ENCODE measurements at places on chromosomes 7 and 10.
A peak's percentile ranks its signal among the peaks of the same experiment; 100 is the strongest.

- DNase-seq: no peak
Observed at GRCh38 chr7:105972276-105972675, 9.2 kb downstream of the CDHR3 start.

GRCh38 chr7:73717991-73718405, 1.5 kb downstream of the STX1A start:
- peak; percentile 61 for DNase-seq

DNA sequence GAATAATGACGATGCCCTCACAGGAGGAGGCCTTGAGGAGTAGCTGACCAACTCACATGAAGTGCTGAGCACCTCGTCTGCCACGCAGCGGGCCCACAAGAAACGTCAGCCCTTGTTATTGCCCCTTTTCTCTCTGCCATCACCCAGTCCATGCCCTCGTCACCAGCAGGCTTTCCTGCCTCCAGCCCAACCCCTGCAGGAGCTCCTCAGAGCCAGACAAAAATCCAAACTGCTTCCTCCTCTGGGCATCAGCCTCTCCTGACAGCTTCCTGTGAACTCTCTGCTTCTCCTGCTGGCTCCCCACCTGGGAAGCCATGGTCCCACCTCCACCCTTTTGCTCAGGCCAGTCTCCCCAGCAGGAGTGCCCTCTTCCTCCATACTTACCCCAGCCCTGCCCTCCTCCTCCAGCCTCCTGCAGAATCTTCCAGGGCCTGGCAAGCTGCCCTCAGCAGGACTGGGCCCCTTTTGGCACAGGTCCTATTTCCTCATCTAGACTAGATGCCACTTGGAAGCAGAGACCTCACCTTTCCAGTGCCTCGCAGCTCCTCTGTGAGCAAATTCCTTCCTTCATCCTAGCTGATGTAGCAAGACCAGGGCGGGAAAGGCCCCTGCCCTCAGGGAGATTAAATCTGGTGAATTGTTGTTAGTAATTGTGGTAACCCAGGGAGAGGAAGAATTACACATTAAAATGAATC, 115.1 kb downstream of the C10orf105 start:
- no peak for DNase-seq

- no peak for DNase-seq
Observed at GRCh38 chr10:8063128-8063908, 8.8 kb downstream of the GATA3 start.

- no peak for DNase-seq
Observed at GRCh38 chr10:95864906-95865813, 42.6 kb upstream of the CC2D2B start.

- no peak for DNase-seq
Observed at GRCh38 chr10:126946746-126947145, 41.5 kb downstream of the DOCK1 start.

- DNase-seq: no peak
Observed at GRCh38 chr10:34106356-34106885, 708.7 kb downstream of the PARD3 start.

GRCh38 chr10:47400786-47401185, 16.7 kb upstream of the ZNF488 start:
- no peak for DNase-seq

- DNase-seq: no peak
Observed at GRCh38 chr7:771234-772004, 44.3 kb upstream of the PRKAR1B start.

DNA sequence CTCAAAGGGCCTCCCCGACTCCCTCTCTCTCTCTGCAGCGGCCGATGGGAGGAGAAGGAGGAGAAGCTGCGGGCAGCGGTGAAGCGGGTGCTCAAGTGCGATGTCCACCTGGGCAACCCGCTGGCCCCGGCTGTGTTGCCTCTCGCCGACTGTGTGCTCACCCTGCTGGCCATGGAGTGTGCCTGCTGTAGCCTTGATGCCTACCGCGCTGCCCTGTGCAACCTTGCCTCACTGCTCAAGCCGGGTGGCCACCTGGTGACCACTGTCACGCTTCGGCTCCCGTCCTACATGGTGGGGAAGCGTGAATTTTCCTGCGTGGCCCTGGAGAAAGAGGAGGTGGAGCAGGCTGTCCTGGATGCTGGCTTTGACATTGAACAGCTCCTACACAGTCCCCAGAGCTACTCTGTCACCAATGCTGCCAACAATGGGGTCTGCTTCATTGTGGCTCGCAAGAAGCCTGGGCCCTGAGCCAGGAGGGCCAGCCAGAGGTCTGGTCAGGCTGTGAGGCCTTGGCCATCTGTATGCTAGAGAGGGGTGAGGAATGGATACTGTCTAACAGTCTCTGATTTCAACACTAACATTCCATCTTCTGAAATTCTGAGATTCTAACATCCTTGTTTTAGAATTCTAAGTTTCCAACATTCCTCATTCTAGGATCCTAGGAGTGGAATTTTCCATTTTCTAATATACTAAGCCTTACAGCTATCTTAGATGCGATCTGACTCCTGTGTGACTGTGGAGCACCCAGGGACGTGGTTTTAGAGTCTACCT, 3.6 kb downstream of the INMT start:
- DNase-seq: no peak

GRCh38 chr10:35884657-35885071, 242.6 kb upstream of the FZD8 start:
- no peak for DNase-seq

DNA sequence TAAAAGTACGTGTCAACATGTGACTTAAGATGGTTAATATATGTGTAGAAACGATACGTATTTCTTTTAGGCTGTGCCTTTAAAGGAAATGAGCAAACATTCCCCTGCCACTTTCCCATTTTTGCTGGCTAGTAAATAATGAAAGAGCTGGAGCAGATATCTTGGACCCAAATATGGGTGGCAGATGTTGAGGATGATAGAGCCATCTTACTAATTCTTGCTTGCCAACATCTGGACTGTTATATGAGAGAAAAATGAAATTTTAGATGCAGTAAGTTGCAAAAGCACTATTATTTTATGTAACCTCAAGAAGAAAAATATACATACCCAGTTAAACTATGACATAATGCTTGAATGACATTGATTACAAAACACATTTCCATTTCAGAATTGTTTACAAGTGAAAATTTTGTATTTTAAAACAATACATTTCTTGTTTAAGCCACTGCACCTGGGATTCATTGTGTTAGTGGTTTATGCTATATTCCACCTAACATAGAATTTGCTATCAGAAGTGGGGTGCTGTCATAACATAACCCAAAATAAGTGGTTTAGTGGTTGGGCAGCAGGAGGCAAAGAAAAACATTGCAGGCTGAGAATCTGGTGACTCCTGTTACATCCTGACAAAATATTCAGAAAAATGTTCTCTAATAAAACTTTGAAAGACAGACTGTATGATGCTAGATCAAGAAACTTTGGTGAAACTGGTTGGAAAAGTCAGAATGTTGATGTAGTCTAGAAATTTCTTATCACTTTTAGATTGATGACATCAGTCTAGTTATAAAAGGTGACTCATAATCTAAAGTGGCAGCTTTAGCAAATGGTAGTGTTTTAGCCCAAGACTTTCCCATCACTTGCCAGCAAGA, 305.0 kb downstream of the PTEN start:
- no peak for DNase-seq

- no peak for DNase-seq
Observed at GRCh38 chr10:107914450-107915214, 750.1 kb upstream of the SORCS1 start.

DNA sequence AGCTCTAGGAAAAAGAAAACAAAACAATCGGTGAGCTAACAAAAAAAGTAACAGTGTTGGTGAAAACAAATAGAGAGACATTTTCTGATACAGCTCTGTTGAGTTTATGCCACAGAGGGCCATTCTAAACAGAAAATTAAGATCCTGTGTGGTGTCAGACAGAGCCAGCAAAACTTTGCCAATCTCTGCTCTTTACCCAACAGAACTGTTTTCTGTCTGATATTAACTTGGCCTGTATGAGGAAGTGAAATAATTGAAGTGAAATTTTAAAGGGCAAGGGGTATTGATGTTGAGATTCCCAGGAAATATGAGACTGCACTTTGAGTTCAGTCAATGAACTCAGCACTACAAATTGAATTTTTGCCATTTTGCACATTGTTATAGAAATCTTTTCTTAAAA, 101.0 kb downstream of the AOAH start:
- no peak for DNase-seq

GRCh38 chr7:135710417-135711138, 17.4 kb downstream of the SLC13A4 start:
- DNase-seq: no peak

DNA sequence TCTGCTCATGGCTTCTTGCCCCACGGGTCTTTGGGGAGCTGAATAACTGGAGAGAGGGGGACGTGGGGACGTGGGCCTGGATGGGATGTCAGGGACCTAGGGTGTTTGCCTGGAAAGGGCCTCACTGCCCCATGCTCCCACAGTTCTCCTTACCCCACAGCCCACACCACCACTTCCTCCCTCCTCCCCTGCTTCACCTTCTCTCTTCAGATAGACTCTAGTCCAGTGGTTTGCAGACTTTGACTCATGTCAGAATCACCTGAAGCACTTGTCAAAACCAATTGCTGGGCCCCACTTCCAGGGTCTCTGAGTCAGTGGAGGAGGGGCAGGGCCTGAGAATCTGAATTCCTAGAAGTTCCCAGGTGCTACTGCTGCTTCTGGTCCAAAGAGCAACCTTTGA, 327.4 kb downstream of the RPS24 start:
- no peak for DNase-seq

DNA sequence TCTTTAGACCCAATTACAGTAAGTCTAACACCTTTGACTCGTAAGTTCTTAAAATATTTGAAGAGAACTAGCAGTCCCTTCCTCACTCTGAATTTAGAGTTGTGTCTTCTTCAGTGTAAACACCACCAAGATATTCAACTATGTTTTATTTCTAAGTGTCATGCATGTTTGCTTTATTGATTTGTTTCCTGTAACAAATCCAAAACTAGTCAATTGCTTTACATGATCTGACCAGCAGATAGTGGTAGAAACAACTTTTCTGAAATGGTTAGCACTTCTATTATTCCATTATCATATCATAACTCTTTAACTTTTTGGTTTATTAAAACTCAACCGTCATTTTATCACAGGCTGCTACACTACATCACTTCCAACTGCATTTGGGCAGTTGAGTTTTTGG, 90.1 kb downstream of the INHBA start:
- DNase-seq: no peak

DNA sequence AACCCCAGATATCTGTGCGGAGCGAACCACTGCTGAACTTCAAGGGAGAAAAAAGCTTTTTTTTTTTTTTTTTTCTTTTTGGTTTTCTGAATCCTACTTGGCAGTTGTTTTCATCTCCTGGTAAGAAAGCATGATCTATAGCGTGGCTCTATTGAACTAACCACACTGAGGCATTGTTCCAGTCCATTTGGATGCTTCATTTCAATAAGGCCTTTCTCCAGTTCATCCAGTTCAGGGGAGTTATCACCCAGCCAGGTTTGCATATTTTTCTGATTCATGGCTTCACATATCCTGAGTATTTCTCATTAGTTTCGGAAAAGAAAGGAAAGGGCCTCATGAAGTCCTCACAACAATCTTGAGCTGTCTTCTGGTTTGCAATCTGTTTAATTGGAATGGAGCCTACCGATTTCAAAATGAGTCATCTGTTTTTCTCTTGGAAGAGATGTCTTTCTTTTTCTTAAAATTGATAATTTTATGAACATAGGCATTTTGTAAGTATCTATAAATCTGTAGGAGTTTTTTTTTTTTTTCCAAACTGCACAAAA, 93.1 kb upstream of the STEAP4 start:
- no peak for DNase-seq

All from stimulated activated CD4-positive, alpha-beta T cell treated with anti-CD3 and anti-CD28 coated beads, Interleukin-1b, Interleukin-23, amount 100 ng/mL, for 4 hours (primary cell).